ENCODE measurements at places on chromosomes 11 and 22. TPM values are rescaled to one million over a fixed set of nuclear protein-coding genes. Genes with fewer than 3 reads are reported as not detected.

OR2AG1 gene
- under 0.01 TPM for total RNA-seq

OR10G8 gene
- not detected for total RNA-seq

OVOL1 gene
- total RNA-seq, result not detected

TUBGCP6 gene
- total RNA-seq, result 20.1 TPM

PATE4 gene
- total RNA-seq, result not detected

OR6A2 gene
- total RNA-seq, result 0.76 TPM
